ENCODE measurements at places on chromosomes 1 and 21.

GRCh38 chr1:65490231-65491009, 70.0 kb downstream of the LEPR start:
- no peak for DNase-seq

DNA sequence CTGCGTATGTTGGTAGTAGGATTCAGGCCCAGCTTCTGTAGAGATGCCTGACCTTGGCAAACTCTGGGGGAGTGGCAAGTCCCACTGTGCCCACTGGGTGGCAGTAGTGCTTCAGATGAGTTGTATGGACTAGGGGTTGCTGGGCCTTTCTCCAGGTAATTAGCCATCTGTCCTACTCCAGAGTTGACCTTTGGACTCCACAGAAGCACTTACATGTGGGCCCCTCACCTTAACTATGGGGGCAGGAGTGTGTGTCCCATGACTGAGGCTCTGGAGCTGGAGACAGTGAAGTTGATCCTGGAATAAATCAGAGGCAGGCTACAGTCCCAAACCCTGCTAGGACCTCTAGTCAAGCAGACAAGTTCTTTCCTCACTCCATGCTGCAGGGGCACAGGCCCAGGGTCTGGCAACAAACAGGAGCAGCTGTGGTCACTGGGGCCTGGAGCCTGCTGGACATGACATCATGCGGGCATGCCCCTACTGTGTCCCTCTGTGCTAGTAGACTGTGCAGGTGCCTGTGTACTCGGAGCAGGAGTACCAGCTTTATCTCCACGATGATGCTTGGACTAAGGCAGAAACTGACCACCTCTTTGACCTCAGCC, 4.6 kb downstream of the DMAP1 start:
- DNase-seq, result peak; percentile 80

DNA sequence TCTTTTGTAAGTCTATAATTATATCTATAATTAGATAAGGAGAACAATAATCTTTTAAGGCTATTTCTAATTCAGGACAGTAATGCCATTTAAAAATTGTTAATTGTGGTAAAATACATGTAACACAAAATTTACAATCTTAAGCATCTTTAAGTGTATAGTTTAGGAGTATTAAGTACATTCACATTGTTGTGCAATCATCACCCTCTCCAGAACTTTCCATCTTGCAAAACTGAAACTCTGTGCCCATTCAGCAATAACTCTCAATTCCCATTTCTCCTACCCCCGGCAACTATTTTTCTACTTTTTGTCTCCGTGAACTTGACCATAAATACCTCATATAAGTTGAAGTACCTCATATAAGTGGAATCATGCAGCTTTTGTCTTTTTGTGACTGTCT, 93.9 kb upstream of the KCNA3 start:
- no peak for DNase-seq

DNA sequence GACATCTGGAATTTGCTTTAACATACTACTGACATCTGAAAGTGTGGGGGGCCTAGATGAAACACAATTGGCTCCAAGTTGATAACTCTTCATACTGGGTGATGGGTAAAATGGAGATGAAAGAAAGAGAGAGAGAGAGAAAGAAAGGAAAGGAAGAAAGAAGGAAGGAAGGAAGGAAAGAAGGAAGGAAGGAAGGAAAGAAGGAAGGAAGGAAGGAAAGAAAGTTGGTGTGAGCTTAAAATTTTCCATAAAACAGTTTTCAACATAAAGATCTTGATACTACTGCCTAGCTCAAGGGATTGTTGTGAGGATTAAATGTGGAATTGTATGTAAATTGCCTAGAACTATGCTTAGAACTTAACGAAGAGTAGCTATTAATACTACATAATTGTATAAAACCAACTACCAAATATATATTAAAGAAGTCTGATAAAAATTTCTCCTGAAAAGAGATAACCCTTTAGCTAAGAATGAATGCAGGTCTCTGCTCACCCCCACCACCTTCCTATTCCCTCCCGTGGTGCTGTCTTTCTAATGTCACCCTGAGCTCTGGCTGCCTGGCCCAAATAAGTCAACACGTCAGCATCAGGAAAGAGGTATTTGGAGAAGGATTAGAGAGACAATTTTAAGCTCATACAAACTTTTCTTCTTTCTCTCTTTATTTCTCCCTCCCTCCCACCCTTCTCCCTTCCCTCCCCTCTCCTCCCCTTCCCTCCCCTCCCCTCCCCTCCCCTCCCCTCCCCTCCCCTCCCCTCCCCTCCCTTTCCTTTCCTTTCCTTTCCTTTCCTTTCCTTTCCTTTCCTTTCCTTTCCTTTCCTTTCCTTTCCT, 89.3 kb upstream of the SGIP1 start:
- DNase-seq, result no peak

DNA sequence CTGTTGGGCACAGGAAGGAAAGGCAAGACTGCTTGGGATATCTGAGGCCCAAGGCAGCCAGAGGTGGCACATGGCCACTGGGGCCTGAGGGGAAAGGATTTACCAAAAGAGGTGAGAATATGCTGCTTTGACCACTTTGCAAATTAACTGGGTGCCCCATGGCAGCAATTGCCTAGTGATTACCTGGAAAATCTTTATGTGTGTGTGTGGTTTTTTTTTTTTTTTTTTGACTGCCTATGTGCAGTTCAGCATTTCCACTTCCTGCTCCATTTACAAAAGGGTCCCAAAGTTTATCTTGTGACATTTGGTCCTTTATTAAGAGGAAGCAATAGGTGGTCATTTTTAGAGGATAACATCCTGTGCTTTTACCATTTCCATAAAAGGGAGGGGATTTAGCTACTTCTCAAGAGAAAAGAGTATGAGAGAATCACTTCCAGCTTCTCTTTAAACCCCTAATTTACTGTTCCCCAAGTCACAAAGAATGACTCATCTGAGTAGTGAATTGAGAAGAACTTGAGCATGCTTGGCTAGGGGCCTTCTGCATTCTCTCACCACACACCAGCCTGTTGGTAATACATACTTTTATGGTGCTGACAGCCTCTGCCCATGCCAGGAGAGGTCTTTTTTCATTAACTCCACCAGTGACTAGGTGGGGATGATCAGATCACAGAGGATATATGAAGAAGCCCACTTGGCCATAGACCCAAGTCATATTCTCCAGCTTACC, 52.1 kb downstream of the SYDE2 start:
- peak; percentile 45 for DNase-seq

GRCh38 chr1:17646444-17647280, 107.2 kb downstream of the ARHGEF10L start:
- DNase-seq, result no peak

- no peak for DNase-seq
Measured at GRCh38 chr1:31772669-31773248, 8.6 kb upstream of the ADGRB2 start.

- DNase-seq, result peak; percentile 23
Measured at GRCh38 chr21:15826147-15826780, 96.5 kb downstream of the USP25 start.

DNA sequence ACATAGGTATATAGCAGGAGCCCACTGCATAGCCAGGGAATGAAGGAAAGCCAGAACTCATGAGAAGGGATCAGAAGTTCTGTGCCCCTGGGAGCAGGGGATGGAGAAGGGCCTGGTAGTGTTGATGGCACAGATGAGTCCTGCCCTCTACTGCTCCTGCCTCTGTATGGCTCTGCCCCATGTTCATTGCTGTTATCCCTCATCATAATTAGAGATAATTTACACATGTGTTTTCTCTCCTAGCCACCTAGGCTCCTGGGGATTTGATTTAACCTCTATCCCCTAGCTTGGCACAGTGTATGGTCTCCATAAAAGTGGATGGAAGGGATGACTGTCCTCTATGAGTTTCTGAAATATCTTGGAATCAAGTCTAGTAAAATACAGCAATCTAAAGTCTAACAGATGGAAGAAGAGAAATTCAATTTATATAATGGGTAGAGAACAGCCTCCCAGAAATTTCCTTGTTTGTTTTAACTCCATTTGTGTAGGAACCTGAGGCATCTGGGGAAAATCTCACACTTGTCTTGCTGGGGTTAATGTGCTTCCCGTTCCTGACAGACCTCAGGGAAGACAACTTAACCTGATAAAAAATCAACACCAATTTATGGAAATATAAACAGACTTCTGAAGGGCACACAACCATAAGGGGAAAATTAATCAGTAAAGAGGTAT, 393.8 kb downstream of the HHAT start:
- DNase-seq, result no peak

DNA sequence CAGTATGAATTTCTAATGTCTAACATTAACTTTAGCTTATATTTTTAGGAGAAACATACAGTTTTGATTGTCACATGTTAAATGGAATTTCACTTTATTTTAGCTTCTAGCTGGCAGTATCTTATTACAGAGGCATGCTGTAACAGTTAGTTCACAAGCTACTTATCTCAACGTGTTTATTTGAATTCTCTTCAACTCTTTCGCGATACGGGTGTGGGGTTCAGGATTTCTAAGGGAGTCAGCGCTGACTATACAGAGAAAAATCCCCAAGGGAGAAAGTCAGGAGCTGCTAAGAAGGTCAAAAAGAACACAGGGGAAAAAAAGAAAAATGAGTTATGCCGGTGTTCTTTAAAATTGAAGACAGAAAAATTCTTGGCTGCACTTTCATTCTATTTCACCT, 296.2 kb downstream of the VAV3 start:
- no peak for DNase-seq

GRCh38 chr1:213997038-213997771, 9.4 kb downstream of the PROX1 start:
- DNase-seq, result no peak

DNA sequence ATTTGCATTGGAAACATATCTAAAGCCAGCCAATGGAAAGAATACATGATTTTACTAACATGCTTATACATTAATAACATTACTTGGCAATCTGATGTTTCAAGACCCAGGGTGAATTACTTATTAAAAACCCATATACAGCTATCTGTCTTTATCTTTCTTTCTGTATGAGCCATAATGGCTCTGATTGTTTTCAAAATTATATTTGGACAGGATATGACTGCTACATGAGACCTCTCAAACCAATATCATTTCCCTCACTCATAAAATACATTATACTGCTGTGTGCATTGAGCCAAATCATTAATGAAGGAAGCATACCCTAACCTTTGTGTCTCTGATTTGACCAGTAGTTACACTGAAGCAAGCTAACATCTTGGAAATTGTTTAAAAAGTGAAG, 205.9 kb upstream of the DPYD start:
- no peak for DNase-seq

DNA sequence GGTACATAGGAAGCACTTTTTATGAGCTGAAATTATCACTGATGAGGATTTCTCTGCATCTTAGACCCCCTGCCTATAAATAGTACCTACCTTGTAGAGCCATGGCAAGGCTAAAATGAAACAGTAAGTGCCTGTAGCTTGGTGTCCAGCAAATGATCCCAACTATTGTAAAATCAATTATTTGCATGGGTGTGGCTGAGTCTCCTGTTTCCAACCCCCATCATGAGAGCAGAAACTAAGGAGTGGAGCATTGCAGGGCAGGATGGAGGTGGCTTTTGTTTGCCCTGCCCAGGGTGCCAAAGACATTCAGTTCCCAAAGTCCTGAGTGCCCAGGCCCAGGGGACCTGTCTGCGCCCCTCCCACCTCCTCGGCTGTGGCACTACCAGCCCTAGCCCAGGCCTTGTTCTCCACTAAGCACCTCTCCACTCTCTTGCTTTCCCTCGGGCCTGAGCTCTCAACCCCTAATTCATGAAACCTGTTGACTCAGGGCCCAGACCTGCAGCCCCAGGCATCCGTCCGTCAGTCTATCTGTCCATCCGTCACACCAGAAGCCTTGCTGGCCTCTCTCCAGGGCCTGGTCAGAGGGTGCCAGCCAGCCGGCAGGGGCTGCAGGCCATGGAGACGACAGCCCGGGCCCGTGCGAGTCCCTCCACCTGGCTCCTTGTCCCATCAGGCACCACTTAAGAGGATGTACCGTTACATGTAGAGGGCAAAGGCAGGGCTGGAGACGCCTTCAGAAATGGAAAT, 39.6 kb downstream of the PAX7 start:
- no peak for DNase-seq

DNA sequence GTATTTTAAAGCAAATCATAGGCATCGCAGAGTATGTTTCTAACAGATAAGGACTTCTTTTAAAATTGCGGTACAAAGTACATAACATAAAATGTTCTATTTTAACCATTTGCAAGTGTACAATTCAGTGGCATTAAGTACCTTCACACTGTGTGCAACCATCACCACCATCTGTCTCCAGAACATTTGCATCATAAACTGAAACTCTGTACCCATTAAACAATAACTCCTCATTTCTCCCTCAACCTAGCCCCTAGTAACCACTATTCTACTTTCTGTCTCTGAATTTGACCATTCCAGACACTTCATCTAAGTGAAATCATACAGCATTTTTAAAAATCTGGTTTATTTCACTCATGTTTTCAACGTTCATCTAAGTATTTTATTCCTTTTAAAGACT, 16.6 kb upstream of the ATF3 start:
- no peak for DNase-seq

DNA sequence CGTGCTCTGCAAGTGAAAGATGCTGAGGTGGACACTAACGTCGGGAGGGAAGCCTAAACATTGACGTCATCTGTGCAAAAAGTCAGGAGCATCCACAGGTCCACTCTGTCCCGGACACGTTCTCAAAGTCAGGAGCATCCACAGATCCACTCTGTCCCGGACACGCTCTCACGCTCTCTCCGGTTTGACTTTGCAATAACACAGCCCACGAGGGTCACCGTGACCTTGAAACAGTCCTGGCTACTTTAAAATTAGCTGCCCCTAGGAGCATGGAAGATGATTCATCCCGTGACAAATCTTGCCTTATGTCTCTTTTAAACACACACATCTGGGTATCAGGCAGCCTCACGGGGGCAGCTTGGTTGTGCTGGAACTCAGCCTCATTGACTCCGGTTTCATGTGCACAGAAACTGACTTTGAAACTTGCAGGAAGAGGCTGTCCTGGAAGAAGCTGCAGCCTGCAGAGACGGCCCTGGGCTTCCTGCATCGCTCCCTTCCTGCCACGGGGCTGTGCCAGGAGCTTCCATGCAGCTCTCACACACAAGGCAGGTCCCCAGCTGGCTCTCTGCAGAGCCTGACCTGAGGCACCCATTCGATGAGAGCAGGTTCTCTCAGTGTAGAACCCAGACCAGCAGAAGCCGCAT, 18.1 kb upstream of the COL18A1 start:
- DNase-seq, result no peak

GRCh38 chr1:223230161-223230881, 87.3 kb upstream of the TLR5 start:
- no peak for DNase-seq

DNA sequence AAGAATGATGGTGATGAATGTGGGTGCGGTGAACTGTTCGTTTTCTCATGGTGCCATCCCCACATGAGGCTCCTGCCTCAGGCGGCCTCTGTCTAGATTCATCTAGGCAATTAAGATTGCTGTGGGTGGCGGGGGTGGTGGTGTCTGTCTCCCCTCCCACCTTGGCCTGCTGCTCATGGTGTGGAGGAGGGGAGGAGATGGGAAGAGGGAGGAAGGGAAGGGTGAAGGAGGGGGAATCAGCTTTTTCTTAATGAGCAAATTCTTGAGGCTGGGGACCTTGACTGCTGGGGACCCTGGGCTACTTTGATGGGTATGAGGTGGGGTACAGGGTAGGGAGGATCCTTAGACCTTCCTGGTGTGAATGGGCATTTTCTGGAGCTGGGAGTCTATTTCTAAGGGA, 55.8 kb downstream of the H3-3A start:
- no peak for DNase-seq

GRCh38 chr1:13802782-13803545, 103.0 kb downstream of the PRDM2 start:
- no peak for DNase-seq

Data from GM20000 (cell line).